Hematopoietic multipotent progenitor cell treated with erythropoietin and hydrocortisone succinate and interleukin-3 and kit ligand, for 4 days (in vitro differentiated cells): ENCODE measurements at places on chromosomes 6 and 20.
A peak's percentile ranks its signal among the peaks of the same experiment; 100 is the strongest.

DNA sequence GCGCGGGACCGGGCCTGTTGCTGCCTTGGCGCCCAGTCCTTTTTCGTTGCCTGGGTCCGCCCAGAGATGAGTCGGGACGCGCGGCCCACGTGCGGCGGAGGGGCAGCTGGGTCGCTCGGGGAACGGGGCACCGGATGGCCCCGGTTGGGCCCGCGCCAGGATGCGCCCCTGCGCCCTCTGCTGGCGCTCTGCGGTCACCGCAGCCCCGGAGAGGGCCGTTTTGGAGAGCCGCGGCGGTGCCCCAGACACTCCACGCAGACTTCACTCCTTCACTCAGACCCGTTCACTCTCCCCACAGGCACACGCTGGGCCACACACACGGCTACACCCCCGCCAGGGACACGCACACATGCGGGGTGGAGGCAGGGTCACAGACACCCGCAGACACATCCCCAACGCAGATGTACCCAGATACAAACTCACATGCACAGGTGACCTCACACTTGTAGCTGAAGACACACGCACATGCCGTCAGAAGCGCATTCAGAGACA lies 38.8 kb downstream of the SRC start:
- DNase-seq, result peak; percentile 82

- no peak for DNase-seq
Measured at GRCh38 chr20:62209850-62210495, 10.1 kb downstream of the HRH3 start.

GRCh38 chr20:2739042-2739398 lies 46.4 kb downstream of the EBF4 start:
- no peak for DNase-seq

GRCh38 chr6:28927846-28928245 lies 4.1 kb upstream of the TRIM27 start:
- no peak for DNase-seq

GRCh38 chr6:111057074-111057752 lies 30.1 kb upstream of the SLC16A10 start:
- peak; percentile 74 for DNase-seq
